ENCODE measurements at places on chromosomes 3 and 15.
A peak's percentile ranks its signal among the peaks of the same experiment; 100 is the strongest.

DNA sequence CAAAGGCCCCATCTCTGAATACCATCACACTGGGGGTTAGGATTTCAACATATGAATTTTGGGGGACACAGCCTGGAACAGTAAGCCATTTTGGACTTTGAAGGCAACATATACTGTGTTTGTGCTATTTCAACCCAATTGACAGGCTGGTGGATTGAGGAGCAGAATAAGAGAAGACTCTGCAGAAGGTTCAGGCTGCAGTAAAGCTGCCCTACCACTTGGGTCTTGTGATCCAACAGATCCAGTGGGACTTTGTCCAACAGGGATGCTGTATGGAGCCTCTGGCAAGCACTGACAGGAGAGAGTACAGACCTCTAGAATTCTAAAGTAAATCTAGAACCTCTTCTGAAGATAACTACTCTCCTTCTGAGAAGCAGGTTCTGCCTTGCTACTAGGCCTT lies 1.1 kb upstream of the BCL2L10 start:
- no peak for DNase-seq

- peak; percentile 10 for DNase-seq
Observed at GRCh38 chr3:177470197-177470941, 273.1 kb upstream of the TBL1XR1 start.

GRCh38 chr15:38474155-38474757 lies 20.3 kb downstream of the FAM98B start:
- peak; percentile 76 for DNase-seq

DNA sequence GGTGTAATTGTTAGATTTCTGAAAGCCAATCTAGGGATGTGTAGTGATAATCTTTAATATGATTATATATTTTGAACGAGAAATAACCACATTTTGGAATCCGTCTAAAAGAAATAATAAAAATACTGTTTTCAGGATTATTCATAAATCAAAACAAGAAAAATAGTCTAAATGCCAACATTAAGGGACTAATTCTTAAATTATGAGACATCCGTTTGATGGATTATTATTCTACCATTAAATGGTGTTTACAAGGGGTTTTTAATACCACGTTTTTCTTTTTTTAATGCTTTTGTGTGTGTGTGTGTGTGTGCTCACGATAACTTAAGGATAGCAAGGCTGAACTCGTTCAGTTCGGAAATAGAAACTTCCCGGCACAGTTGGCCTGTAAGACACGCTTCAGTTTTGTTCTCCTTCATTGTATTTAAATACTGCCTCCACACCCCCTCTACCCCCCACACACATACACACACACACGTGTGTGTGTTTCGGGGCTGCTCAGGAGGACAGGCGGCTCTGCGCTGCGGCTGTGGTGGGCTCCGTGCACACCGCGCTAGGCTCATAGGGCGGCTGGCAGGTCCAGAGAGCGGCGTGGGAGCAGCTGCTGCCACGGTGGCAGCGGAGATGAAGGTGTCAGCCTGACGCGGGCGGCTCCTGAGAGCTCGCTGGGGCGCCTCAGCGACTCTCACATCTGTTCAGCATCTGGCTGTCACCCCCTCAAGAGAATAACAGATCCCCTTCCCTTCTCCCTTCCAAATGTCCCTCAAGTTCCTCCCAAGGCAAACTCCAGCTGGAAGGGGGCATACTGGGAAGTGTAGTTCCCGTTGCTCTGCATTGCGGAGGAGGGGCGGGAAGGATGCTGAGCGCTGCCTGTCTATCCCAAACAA lies 23.0 kb upstream of the ANP32A start:
- DNase-seq: peak; percentile 48

DNA sequence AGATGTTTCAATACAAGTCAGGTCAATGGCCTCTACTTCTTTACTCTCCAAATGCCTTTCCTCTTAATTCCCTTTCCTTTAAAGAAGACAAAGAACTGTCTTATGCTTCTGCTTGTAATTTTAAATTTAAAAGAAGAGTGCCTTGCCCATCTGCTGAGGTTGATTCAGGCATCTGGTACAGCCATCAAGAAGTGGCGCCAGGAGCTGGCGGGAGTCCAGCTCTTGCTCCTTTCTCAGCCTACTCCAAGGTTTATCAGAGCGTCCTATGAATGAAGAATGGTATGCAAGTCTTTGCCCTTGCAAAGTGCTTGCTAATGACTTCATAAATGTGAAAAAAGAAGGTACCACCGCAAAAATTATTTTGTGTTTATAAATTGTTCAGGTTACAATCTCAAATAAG lies 294.6 kb upstream of the TGFBR2 start:
- peak; percentile 19 for DNase-seq

GRCh38 chr3:79490165-79491028 lies 277.4 kb downstream of the ROBO1 start:
- DNase-seq: no peak

- DNase-seq: no peak
Observed at GRCh38 chr3:133455281-133455680, 55.4 kb downstream of the BFSP2 start.

DNA sequence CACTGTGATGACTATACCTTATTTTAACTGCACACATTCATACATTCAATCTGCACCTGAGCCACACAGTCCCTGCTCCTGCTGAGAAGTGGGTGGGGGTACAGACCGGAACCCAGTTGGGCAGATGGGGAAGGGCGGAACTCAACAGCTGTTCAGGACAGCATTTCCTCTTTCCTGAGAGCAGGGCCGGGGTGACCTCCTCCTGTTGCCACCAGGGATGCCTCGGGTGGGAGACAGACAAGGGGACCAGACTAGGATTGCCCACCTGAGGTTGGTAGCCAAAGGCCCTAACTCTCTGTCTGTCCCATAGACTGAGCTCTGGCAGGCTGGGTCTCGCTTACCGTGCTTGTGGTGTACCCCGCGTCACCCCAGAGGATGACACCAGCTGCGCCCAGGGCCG lies 3.9 kb downstream of the HYAL2 start:
- DNase-seq: peak; percentile 57

GRCh38 chr15:65038428-65038827 lies 6.8 kb upstream of the SLC51B start:
- DNase-seq: no peak

Data from NCI-H69 (cell line).